ENCODE measurements at places on chromosomes 2 and 18.

GRCh38 chr2:23691106-23691470 is 235.8 kb downstream of the ATAD2B start:
- DNase-seq, result no peak

DNA sequence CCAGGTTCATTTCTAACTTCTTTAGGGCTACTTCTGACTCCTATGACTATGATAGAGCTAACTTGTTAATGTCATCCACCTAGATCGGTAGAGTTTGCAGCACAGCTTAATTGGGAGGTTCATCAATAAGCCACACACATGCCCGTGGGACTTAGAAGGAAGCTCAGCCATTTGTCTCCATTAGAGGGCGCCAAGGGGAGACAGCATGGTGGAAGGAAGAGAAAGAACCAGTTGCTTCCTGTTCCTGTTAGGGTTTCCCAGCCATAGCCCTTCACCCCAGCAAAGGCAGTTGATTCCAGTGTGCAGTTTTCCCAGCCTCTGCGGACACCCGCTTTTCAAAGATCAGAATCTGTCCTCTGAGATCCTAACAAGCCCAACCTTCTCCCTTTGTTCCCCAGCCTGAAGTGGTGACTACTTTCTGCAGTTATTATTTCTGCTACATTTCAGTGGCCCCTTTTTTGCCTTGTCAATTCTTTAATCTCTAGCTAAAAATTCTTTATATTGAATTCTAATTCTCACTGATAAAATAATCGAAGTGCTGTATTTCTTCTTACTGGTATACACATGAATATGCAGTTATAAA is 30.3 kb downstream of the MAIP1 start:
- no peak for DNase-seq

DNA sequence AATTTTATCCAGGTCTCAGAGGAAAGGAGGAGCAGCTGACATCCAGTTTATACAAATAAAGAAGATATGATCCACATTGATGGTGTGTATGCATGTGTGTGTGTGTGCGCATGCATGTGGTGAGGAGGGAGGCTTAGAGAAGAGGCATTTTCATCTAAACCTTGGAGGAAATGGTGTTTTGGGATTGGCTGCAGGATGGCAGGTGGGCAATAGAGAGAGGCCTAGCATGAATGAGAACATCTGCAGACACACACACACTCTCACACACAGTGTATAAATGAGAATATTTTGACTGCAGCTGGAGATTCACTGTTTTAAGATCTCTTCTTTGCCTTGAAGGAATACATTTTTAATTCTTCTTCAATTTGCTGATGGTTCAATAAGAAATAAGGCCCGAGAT is 61.7 kb upstream of the TMEM17 start:
- DNase-seq, result no peak

DNA sequence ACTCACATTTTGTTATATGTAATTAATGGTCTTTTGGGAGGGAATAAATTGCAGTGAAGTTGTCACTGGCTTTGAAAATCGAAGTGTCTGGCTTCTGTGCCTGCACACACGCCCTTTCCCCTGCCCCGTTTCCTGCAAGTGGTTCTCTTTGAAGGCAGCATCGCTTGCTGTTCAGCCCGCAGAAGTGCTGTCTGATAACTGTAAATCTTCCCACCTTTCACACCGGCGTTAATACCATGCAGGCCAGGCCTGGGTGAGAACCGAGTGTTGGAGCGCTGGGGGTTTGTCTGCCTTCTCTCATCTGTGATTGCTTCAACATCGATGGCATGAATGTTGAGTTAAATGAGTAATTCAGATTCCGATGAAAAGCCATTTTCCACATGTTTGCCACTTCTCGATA is 37.9 kb upstream of the RPL31 start:
- DNase-seq, result no peak

DNA sequence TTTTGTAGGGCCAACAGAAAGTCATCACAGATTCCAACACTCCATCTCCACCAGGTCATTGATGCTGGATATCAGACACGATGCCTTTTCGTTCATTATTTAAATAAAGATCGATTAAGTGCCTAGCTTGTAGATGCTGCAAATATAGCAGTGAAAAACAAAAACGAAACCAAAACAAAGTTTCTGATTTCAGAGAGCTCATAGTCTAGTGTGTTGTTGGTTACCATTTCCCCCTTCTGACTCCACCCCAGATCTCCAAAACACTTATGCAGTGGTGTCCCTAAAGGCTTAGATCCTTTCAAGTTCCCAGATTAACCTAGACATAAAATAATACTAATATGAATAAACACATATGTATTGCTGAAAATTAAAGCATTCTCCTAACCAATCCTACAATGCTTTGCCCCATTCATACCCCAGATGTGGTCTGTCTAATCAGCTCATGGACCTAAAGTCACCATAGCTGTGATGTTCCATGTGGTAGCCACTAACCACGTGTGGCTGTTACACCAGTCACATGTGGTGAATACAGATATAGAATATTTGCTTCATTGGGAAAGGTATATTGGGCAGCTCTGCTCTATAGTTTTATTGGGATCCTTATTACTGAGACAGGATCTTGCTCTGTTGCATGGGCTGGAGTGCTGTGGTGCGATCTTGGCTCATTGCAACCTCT is 787.2 kb downstream of the TDRD15 start:
- no peak for DNase-seq

DNA sequence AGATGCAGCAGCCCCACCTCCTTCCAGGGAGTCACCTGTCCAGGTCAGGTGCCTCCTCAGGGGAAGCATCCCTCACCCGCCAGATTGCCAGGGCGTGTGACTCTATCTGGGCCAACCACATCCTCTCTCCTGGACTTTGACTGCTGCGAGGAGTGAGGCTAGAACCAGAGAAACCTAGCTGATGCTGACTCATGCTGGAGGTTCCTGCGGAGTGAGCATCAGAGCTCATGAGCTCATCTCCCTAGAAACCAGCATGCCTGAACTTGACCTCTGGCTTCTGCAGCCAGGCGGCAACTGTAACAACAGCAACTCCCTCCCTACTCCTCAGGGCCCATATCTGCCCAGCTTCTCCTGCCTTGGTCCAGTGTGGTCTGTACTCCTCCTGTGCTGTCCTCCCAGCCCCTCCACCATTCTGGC is 28.3 kb upstream of the NT5DC4 start:
- DNase-seq, result no peak

DNA sequence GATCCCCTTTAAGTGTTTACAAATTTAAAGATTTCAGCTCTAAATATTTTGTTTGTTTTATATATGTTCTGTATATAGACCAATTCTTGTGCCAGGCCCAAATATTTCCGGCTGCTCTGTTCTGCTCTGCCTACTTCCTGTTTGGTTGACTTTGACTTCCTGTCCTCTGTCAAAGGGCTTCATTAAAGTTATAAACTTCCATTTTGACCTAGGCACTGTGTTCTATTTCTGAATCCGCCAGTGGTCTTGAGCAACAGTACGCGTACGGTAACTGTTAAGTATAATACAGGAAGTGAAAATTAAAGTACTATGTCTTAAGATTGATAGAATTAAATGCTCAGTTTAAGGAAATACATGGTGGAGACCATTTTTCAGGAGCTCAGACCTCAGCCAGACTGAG is 13.5 kb upstream of the REL start:
- DNase-seq, result no peak

DNA sequence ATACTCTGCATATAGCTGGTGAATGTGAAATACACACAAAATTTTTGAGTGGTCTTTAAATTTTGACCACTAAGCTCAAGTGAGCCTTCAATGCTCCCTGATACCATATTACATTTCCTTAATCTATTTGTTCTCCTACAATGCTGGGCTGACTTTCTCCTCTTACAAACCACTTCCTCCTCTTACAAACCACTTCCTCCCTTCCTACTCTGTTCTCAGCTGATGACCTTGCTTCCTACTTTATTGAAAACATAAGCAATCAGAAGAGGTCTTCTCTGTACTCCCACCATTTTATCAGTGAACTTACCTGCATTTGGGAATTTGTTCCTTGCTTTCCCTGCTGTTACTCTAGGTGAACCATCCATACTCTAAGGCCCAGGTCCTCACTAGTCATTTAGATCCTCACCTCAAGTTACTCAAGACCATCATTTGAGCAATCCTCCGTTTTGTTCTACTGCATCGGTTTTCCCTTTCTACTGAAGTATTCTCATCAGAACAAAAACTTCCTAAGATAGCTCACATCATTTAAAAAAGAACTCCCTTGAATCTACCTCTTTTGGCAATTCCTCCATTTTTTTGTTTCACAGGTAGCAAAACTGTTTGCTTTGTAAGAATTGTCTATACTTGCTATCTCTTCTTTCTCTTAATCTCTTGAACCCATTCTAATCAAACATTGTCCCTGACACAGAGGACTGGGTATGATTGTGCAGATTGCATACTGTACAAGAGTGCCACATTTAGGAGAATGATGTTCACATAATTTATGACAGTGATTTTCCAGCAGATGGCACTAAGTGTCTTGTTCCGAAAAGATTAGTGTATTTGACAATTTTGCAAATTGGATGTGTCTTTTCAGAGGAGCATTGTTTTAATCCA is 96.5 kb downstream of the EPB41L5 start:
- DNase-seq, result no peak

DNA sequence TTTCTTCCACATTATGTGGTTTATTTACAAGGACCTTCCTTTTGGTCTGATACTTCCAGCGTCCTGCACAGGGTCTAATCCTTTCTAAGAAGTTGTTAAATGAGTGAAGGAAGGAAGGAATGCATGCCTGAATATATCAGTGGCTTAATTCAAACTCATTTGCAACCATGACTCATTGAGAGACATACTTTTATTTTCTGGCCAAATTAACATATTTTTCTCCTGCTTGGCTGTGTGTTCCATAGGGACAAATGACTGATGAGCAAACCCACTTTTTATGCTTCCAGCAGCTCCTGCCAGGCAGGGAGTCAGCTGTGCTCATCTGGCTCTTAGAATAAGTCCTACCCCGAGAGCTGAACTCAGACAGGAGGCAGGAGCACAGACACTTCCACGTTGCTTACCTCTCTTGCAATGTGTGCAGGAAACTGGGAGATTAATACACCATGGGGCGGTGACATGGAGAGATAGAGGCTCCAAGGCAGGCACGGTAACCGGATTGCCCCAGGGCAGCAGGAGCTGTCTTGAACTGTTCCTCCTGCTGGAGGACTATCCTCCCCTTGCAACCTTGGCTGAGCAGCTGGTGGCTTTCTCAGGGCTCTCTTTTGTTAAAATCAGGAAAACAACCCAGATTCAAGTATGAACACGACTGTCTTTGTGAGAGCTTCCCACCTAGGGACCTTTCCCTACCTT is 667.5 kb upstream of the HS6ST1 start:
- DNase-seq, result no peak

DNA sequence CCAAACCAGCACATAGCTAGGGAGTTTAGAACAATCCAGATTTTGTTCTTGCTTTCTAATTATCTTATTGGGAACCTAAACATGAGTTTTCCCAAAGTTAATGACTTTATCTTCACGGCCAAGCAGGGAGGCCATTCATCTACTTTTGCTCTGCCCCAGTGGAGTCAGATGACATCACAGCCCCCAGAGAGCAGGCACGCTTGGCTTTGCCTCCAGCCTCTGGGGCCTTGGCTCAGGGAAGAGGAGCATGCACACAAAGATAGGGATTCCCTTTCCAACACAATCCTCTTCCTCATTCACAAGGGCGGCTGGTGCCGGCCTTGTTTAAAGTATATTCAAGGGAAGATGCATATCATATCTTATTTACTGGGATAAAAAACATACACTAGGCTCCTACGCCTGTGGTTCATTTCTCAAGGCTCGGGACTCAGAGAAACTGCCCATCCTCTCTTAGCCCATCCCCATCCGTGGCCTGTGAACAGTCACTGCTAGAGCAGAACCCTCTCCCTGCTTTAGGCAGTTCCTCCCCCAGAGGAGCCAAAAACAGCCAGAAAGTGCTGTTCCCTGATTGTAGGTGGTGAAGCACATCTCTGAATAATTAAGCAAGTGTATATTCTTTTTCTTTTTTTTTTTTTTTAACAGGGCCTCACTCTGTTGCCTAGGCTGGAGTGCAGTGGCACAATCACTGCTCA is 21.2 kb downstream of the TGFA start:
- DNase-seq, result no peak

- no peak for DNase-seq
Measured at GRCh38 chr2:133855526-133855925, 287.3 kb upstream of the NCKAP5 start.

DNA sequence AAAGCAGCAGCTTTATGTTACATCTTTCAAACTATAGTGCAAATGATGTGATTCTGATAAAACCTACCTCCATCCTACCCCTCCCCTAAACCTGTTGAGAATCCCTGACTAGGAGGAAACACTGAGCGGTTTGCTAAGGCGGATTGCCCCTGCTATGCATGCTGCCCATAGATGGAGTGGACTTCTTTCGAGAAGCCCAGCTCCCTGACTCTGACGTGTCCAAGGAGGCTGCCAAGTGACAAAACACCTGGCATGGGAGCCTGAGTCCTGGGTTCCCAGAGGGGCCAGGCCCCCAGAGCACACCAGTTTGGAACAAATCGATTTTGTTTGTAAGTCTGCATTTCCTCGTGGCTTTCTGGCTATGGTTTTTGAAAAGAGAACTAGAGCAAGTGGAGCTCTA is 1.4 kb upstream of the UXS1 start:
- DNase-seq, result no peak

DNA sequence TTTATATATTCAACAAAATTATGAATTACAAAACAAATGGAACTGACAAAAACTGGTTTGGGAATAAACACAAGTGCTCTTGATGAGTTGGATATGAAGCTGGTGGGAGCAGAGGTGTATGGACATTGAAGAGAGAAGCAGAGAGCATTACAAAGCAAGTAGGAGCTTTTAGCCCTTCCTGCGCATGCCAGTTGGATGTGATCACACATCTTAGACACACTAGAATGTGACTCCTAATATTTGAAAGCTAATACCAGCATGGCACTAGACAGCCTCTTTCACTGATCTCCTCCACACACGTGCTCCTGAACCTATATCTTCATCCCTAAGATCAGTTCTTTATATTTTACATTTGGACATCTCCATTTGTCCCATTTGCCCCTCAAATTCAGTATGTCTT is 298.1 kb downstream of the MTX2 start:
- DNase-seq, result no peak

DNA sequence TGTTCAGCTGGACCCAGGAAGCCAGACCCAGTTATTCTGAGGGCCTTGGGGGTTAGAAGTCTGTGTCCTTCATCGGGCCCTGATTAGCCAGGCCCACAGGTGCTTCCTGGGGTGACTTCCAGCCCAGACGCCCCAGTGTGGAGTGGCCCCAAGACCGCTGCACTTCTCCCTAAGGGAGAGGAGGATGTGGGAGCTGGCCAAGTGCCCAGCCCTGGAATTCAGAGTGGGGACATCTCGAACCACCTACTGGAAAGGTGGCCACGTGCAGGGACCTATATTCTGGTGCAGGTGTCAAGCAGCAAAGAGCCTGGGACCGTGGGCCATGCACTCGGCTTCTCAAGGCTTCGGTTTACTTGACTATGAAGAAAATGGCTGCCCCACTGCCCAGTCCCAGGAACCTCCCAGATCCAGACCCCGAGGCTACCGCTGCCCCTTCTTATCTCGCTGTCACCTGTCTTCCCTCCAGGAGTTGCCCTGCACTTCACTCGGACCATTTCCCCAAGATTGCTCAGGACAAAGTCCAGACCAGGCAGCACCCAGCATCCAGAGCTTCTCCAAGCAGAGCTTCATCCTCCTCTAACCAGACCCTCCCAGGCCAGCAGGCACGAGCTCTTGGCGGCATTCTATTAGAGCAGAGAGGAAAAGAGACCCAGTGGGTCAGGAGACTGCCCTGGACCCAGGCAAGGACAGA is 142.8 kb upstream of the ID2 start:
- DNase-seq, result no peak

GRCh38 chr2:66897181-66897580 is 462.3 kb downstream of the MEIS1 start:
- no peak for DNase-seq

GRCh38 chr2:20357638-20358389 is 7.2 kb upstream of the PUM2 start:
- no peak for DNase-seq

All from activated CD8-positive, alpha-beta memory T cell treated with anti-CD3 and anti-CD28 coated beads for 4 hours (primary cell).